Fibroblast of villous mesenchyme (primary cell): ENCODE measurements at places on chromosomes 5 and 9. TPM values are rescaled to one million over a fixed set of nuclear protein-coding genes. Genes with fewer than 3 reads are reported as not detected.
A peak's percentile ranks its signal among the peaks of the same experiment; 100 is the strongest.

DNA sequence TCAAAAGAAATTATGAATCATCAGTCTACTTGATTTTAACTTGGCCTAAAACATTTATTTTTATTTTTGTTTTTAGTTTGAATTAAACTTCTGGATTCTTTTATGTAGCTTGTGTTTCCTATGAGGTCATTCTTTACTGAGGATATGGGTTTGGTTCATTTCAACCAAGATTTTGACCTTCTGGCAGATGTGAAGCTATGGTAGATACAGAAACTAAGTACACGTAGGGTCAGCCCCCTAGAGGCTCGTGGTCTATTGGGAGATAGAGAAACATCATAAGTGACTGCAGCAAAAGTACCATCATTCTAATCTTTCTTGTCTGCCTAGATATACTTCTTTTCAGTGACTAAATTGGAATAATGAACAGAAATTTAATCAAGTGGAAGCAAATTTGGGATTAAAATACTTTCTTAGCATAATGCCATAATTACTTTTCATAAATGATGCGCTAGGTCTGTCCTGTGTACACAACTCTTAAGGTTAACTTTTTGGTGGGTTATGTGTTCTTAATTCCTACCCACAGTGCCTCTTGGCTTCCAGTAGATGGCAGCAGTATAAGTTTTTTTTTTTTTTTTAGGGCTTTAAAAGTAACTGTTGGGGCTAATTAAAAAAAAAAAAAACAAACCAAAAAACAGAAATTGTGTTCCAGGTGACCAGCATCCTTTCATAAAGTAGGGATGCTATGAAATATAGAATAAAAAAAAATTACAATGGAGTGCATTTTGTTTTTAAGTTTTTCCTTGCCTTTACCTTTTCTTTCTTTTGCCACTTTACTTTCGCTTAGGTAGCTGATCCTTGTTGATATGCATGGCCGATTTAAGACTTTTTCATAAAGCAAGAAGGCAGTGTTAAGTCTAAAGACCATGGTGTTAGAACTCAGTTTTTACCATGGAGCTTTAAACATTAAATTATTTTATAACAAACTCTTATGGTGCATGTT is 49.9 kb downstream of the LRRTM2 start:
- DNase-seq = peak; percentile 63

DNA sequence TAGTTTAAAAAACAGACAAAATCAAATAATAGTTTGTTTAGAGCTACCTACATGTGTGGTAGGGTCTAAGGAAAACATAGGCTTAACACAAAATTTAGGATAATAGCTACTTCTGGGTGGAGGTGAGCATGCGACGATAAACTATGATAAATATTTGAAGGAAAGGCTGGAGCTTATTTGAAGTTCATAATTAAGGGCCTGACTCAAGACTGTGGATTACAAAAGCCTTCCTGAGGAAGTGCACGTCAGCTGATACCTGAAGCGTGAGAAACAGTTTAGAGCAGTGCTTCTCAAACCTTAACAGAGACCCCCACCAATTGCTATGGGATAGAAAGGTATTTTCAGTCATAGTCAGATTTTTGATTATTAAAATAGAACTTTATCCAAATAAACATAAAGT is 20.4 kb upstream of the UBLCP1 start:
- DNase-seq = no peak

DNA sequence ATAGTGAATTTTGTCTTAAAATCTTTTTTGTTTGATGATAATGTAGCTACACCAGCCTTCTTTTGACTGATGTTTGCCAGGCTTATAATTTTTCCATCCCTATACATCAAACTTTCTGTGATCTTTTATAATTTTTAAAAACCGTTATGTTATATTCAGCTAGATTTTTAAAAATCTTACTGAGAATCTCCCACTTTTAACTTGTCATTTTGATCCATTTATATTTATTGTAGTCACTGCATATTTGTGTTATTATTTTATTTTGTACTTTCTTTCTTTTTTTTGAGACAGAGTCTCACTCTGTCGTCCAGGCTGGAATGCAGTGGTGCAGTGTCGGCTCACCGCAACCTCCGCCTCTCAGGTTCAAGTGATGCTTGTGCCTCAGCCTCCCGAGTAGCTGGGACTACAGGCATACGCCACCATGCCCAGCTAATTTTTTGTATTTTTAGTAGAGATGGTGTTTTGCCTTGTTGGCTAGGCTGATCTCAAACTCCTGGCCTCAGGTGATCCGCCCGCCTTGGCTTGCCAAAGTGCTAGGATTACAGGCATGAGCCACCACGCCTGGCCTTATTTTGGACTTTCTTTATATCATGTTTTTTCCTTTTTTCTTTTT is 12.7 kb downstream of the MRRF start:
- DNase-seq = no peak

- no peak for DNase-seq
These were observed 7.5 kb upstream of the LHX3 start for GRCh38 chr9:136212345-136212950.

DNA sequence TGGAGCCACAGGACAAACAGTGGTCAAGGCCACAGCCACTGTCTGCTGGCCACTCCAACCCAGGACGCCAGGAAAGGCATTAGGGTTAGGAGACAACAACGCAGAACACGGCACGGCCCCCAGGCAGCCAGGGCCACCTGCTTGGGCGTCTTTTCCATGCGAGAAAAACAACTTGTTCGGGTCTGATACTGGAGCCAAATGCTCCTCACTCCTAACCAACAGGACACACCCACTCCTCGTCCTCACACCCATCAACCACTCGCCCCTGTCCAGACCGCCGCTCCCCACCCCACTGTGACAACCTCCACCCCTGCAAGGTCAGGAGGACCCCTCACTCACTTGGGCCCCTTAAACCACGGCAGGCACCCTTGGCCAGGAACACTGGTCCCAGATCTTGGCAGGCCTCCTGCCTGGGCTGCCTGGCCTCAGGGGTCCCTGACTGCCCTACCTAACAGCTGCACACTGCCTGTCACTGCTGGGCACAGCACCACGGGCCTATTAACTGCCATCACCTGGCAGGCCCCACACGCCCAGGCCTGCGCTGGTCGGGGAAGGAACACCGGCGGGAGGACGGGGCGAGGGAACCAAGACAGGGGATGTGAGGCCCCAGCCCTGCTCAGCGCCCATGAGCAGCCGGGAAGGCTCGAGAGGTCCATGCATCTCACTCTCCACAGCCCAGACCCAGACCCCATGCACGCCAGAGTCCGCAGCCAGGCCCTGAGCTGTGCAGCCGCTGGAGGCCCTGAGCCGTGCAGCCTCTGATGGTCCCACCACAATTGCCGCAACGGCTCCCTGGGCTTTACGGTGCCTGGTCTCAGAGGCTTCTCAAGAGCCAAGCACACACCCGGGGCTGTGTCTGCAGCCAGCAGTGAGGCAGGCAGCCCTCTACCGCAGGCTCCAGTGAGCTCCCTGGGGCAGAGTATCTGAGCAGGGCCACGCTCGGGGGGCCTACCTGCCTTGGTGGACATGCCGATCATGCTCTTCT is 13.8 kb downstream of the CLPTM1L start:
- no peak for DNase-seq

DNA sequence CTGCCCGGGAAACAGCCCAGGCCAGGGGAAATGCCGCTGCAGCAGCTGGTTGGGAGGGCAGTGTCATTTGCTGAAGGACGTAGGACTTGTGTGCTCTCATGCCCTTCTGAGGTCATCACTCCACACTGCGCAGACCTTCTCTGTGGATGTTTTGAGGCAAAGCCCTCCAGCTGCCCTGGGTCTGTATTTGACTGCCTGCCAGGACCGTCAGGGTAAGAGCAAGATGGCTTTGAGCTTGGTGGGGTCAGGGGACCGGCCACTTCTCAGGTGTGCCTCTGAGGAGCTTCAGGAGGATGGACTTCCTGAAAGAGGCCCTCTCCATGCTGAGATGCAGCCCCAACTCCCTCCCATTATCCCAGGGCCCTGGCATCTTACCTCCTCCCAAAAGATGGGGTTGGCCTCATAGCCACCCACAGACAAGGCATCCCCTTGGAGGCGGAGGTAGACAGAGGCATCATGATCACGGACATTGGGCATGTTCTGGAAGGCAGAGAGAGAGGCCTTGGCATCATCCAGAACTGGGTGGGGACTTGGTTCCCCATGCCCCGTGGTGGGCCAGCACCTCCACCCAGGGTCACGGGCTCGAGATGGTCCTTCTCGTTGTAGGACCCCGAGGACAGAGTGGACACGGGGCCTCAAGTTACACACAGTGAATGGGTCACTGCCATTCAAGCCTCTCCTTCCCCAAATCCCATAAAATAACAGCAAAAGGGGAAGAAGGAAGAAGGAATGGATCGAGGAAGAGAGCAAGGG is 19.4 kb downstream of the SARDH start:
- DNase-seq = no peak

DNA sequence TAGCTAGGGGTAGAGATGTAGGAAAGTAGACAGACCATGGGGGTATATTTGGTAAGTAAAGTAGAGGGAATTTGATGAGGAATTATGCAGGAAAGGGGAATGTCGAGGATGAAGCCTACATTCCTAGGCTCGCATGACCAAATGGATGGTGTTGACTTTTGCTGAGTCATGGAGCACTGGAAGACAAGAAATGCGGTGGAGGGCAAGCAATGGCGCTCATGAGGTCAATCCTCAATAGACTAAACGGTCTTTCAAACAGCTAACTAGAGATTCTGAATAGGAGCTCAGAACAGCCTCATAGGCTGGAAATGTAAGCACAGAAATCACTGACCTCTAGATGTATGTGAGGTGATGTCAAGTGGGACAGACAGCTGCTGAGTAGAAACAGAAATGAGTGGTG is 50.7 kb upstream of the FST start:
- no peak for DNase-seq

DNA sequence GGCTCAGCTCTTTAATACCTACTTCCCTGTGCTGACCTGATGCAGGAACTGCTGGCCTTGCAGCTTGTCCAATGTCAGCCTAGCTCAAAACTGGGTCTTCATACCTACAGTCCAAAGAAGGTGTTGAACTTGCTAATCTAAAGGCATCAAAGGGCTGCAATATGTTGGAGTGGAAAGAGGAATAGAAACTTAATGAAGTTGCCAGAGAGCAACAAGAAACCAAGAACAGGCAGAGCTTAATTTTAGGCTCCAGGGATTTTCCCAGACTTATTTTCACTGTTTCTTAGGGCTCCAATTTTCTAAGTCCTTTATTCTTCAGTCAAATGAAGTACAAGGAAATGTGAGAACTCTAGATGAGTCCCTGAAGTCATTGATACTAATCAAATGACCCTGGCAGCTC is 17.6 kb upstream of the ERCC6L2 start:
- no peak for DNase-seq

DNA sequence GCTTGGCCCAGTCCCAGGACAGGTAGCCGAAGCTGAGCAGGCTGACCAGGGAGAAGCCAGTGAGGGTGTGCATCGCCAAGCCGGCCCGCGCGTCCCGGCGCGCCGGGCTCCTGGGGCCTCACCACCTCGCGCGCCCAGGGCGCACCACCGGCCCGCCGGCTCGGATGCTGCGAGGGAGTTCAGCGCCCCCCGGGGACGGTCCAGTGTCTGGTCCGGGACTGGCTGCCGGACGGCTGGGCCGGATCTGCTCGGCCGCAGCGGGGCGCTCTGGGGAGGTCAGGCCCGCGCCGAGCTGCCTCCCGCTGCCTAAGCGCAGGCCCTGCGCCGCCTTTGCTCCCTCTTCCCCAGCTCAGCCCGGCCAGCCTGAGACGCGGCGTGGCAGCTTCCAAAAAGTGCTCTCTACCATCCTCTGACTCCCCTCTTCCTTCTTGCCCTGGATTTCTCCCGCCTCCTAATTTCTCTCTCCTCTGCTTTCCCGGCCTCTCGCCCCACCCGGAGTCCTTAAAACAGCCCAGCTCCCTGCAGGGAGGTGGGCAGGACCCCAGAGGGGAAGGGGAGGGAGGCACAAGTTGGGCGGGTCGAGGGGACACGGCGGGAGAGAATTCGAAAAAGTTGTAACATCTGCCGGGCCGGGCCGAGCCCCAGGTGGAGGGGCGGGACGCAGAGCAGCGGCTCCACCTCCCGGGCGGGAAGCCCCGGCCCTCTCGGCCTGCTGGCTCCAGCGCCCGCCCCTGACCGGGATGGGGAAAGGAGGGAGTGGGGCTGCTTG is at the start of gene ARSI:
Gene ARSI (minus strand): TSS at position 605 of the 769 bp plus-strand sequence. CDS start 532 bp downstream, at position 73.
- DNase-seq = peak; percentile 86

GRCh38 chr5:57447658-57448057 is 35.0 kb downstream of the ACTBL2 start:
- no peak for DNase-seq

DNA sequence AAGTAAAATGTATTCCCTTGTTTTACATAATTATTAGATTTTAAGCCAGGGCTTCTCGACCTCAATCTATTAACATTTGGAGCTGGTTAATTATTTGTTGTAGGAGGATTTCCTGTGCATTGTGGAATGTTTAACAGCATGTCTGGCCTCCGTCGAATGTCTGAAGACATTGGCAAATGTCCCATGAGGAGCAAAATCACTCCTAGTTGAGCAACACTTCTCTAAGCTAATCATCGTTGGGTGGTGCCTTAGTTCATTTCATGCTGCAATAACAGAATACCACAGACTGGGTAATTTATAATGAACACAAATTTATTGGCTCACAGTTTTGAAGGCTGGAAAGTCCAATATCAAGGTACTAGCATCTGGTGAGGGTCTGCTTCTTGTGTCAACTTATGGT is 13.4 kb upstream of the VPS13A start:
- peak; percentile 85 for DNase-seq

DNA sequence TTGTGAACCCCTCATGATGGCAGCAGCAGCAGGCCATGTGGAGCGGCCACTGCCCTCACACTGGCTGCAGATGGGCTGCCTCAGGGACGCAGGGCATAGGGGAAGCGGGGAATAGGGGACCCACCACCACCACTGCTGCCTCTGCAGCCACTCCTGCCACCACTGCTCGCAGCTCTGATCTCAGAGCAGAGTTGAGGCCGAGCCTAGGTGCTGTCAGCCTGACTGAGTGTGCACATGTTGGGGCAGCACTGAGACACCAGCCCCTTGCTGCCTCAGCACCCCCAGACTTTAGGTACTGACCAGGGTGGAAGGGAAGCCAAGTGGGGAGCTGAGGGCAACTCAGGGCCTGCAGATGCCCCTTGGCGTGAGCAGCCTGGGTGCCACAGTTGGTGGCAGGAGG is 843.9 kb upstream of the DMAC1 start:
- no peak for DNase-seq

DNA sequence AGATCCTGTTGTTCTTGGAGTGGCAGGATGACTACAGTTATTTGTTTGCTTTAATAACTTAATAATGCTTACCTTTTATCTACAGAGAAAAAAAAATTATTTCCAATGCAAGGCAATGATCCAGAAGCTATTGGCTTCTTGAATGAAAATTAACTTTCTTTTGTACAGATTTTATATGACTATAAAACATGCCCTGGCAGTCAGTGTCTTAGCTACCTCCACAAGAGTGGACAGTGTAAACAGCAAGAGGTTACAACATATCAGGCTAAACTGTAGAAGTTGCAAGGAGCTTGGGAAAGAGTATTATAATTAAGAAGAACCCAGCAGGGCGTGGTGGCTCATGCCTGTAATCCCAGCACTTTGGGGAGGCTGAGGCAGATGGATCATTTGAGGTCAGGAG is 49.1 kb downstream of the BNC2 start:
- peak; percentile 48 for DNase-seq

GRCh38 chr5:143448518-143448917 is 45.0 kb upstream of the NR3C1 start:
- DNase-seq = no peak

Gene ABCA2
- total RNA-seq = 14.7 and 15.5 TPM in 2 replicates

Gene OGN
- not detected in 2 replicates for total RNA-seq

Gene PCDHB15
- total RNA-seq = under 0.01 TPM in 2 replicates

Gene BARX1
- not detected in 2 replicates for total RNA-seq

Gene HBEGF
- 7.4 and 9.5 TPM in 2 replicates for total RNA-seq
